ENCODE measurements at places on chromosomes 5 and 9. TPM values are rescaled to one million over a fixed set of nuclear protein-coding genes. Genes with fewer than 3 reads are reported as not detected.

SERINC5 gene
- 76.7 TPM for total RNA-seq

FCHO2 gene
- 4.5 TPM for total RNA-seq

MYORG gene
- total RNA-seq = 1.6 TPM

SLC6A7 gene
- total RNA-seq = not detected

FSD1L gene
- 4.6 TPM for total RNA-seq

TRIM32 gene
- total RNA-seq = 14.8 TPM

ERAP2 gene
- total RNA-seq = 37.2 TPM

UBE2QL1 gene
- not detected for total RNA-seq

GRCh38 chr9:117268847-117269446 lies 145.9 kb downstream of the ASTN2 start:
- ATAC-seq = no peak

DNA sequence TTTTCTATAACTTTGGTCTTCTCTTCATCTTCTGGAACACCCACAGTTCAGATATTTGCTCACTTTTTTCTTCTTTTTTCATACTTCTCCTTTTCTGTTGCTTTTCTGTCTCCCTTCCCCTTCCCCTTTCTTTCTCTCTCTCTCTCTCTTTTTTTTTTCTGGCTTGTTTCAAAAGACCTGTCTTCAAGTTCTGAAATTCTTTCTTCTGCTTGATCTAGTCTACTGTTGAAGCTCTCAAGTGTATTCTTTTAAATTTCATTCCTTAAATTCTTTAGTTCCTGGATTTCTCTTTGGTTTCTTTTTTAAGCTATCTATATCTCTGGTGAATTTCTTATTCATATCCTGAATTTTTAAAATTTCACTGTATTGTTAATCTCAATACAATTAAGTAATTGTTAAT lies 11.2 kb downstream of the ALG2 start:
- ATAC-seq = no peak

DNA sequence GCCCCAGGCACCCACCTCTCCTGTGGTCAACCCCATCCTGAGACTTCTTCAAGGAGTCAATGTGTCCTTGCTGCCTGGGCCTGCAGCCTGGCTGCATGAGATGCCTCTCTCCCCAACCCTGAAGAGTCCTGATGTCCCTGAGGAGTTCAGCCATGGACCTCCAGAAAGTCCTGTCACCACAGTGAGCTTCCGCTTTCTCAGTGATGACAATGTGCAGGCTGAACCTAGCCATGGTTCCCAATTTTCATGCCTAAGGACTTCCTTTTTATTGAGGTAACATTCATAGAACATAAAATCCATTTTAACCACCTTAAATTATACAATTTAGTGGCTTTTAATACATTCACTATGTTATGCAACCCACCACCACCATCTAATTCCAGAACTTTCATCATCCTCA lies 29.1 kb downstream of the DAP start:
- ATAC-seq = no peak

GRCh38 chr5:29162297-29162696 lies 2031.2 kb upstream of the CDH6 start:
- ATAC-seq = no peak

DNA sequence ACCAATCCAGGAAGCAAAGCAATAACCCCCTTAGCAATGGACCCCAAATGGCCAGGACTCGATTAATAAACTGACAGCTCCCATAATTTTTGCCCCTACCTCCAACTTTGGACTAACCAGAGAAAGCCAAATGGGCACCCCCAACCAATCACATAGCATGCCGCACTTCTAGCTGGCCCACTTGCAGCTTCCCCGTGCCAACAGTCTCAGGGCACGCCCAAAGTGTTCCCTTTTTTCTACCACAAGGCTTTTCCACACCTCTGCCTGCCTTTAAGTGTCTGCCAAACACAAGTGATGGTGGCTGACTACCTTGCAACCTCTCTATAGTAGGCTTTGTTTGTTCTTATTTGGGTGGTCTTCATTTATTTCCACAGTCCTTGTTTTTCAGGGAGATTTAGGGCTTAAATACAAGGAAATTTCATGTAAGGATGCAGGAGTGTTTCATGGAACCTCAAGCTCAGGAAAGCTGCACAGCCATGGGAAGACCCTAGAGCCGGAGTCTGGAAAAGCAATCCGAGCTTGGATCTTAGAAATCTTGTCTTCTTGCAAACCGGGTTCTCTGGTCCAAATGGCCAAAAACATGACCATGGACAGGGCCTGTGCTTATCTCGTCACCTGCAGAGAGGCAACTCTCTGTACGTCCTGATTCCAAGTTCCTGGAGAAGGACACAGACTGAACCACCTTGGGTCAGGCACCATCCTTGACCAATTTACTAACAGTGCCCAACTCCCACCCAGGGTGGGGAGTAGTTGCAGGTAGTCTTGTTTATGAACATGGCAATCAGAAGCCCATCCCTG lies 89.2 kb downstream of the THBS4 start:
- no peak for ATAC-seq

- no peak for ATAC-seq
Observed at GRCh38 chr9:127522727-127523126, 71.4 kb downstream of the LRSAM1 start.

DNA sequence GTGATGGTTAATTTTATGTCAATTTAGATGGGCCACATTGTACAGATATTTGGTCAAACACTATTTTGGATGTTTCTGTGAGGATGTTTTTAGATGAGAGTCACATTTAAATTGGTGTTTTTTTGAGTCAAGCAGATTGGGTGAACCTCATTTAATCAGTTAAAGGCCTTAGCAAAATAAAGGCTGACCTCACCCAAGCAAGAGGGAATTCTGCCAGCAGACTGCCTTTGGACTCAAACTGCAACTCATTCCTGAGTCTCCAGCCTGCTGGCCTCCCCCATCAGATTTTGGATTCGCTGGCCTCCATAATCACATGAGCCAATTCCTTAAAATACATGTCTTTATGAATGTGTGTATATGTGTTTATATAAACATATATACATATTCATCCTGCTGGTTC lies 282.7 kb upstream of the POU5F2 start:
- no peak for ATAC-seq

DNA sequence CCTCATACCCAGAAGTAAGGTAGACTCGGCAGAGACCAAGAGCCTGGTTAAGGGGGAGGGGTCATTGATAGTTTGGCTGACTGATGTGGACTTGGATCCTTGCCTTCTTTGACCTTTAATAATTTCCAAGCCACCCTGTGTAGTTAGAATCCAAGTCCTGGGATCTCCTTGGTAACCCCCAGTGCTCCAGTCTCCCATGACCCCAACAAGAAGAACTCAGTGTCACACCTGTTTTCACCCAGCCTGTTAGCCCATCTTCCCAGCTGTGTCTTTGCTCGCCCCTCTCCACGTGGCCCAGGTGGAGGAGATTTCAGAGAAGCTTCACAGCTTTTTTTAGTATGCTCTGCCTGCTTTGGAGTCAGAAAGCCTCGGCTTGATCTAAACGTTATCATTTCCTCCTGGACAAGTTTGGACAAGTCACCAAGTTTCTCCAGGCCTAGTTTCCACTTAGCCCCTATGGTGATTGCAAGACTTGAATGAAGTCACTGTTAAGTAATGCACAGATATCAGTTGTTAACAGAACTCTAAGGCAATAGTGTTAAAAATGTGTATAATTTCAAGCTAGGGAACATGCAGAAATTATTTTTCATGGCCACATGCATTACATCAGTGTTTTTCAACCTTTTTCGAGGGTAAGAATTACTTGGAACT lies 170.0 kb downstream of the TMEM38B start:
- ATAC-seq = no peak

DNA sequence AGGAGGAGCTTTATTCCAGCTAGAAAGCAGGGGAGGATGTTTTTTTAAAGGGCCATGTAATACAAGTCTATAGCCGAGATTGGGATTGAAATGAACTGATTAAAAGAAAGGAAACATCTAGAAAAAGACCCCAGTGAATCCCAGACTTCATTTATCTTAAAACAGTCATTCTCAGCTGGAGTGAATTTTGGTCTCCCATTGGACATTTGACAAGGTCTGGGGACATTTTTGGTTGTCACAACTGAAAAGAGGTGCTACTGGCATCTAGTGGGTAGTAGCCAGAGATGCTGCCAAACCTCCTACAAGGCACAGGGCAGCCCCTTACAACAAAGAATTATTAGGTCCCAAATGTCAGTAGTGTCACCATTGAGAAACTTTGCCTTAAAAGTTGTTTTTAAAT lies 16.3 kb upstream of the SPINK4 start:
- no peak for ATAC-seq

- no peak for ATAC-seq
Observed at GRCh38 chr5:64166201-64166959, 737 bp downstream of the RNF180 start.

DNA sequence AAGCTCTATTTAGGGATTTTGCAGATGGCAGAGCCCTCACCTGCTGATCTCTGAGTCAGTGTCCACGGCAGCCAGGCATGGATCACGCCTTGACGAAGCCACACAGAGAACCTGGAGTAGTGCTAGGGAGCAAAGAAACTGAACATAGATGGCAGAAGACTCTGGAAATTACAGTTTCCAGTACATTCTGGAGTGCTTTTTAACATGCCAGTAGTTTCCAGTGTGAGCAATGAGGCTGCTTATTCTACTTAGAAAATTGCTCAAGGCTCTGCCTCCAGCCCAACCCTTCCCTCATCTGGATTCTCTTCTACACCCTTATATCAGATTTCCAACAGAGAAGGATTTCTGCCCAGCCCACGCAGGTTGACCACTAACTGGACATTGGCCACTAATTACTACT lies 203.3 kb downstream of the ADAMTS12 start:
- no peak for ATAC-seq

GRCh38 chr5:91840412-91840811 lies 457.3 kb upstream of the ARRDC3 start:
- no peak for ATAC-seq

GRCh38 chr9:126763130-126763764 lies 41.6 kb upstream of the ZBTB43 start:
- ATAC-seq = peak; percentile 58

DNA sequence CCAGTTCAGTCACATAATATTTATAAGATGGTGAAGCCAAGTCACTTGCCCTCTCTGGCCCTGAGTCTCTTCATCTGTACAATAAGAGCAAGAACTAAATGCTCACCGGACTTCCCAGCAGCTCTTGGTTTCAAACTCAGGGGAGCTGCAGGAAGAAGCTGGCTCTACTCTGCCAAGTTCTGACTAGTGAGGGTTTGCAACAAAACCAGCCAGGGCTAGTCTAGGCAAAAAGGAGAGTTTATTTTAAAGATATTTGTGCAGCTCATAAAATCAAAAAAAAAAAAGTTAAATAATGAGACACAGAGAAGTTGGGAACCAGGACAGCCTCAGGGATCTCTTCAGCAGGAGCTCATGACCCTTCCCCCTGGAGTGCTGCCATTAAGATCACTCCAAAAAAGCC lies 107.3 kb downstream of the DOCK2 start:
- ATAC-seq = no peak

DNA sequence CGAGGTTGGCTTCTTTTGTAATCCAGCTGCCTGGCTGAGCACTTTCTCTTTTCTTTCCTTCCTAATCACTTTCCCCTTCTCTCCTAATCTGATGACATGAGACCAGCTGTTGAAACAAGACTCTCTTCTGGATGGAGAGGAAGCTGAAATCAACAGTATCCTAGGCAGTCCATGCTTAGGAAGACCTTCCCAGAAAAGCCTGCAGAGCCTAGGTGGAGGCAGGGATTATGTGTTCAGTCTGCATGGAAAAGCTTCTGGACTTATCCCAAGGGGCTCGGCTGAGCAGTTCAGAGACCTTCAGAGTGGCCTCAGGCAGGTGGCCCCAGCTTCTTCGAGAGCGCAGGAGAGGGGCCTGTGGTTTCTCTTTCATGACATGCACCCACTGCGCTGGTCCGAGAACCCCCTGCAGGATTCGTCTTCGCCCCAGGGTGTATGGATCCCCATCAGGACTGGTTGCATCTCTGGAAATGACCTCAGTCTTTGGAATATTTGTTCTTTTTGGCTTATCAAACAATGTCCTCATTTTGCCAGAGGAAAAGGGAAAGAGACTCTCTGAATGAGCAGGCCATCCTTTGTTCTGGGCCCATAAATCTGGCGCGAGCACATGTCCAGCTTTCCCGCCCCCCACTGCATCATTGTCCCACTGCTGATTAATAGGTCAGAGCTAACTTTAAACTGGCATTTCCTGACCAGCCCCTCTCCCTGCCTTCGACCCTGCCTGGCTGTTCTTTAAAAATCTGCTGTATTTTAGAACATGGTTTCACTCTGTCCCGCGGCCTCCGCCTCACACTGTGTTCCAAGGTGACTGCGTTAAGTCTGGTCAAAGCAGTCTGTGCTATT lies 177.9 kb upstream of the KLF4 start:
- no peak for ATAC-seq

DNA sequence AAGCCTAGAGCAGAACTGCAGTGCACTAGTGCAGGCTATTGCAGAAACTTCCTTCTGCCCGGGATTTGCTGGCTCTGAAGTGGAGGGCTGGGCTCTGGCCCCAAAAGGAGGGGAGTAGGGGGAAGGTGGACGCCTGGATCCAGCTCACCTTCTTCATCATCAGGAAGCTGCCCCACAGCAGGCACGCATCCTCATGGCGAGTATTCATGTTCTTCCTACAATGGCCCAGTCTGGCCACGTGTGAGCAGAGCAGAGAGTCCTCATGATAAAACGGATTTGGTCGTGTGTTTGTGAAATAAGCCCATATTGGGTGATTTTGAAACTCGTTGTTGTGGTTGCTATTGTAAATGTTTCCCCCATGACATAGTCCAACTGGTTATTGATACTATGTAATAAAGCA lies 8.2 kb upstream of the GLIPR2 start:
- ATAC-seq = no peak

DNA sequence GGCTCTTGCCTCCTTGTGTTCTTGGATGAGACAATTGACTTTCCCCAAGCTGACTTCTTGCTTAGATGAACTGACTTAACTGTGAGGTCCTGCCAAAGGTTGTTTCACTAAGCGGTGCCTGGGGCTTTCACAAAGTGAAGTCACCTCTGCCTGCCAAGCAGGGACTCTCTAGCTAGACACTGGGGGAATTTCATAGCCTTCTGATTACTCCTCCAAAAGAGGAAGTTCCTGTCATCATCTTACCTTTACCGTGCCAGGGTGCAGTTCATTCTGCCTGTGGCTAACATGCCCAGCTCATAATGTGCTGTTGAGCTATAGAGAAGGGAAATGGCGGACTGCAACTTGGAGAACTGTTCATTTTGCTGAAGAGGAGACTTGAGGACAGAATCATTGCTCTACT lies 472.0 kb upstream of the WWC1 start:
- ATAC-seq = no peak

- peak; percentile 9 for ATAC-seq
Observed at GRCh38 chr9:122393284-122393983, 22.6 kb downstream of the PTGS1 start.

- no peak for ATAC-seq
Observed at GRCh38 chr5:138649316-138649720, 74.1 kb upstream of the HSPA9 start.

- ATAC-seq = no peak
Observed at GRCh38 chr5:59209758-59210359, 627.0 kb downstream of the RAB3C start.

GRCh38 chr5:148968311-148968710 lies 94.6 kb downstream of the SH3TC2 start:
- no peak for ATAC-seq

GRCh38 chr5:129971714-129972113 lies 67.4 kb downstream of the CHSY3 start:
- no peak for ATAC-seq

- no peak for ATAC-seq
Observed at GRCh38 chr9:116905171-116905588, 218.1 kb downstream of the TRIM32 start.
